ENCODE measurements at places on chromosomes 4 and X. TPM values are rescaled to one million over a fixed set of nuclear protein-coding genes. Genes with fewer than 3 reads are reported as not detected.

DNA sequence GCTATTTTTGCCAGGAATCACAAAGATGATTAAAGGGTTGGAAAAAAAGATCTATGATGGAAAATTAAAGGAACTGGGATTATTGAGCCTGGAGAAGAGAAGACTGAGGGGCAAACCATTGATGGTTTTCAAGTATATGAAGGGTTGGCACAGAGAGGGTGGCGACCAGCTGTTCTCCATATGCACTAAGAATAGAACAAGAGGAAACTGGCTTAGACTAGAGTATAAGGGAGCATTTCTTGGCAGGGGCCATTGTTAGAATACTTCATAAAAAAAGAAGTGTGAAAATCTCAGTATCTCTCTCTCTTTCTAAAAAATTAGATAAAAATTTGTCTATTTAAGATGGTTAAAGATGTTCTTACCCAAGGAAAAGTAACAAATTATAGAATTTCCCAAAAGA lies 75.1 kb downstream of the NPNT start:
- H3K36me3 ChIP-seq: no peaks in the 10 kb centered on the region
- H3K4me3 ChIP-seq: no peak overlapping the region
- no peak overlapping the region for H3K27ac ChIP-seq
- no peaks in the 10 kb centered on the region for H3K27me3 ChIP-seq
- no peak for DNase-seq

DNA sequence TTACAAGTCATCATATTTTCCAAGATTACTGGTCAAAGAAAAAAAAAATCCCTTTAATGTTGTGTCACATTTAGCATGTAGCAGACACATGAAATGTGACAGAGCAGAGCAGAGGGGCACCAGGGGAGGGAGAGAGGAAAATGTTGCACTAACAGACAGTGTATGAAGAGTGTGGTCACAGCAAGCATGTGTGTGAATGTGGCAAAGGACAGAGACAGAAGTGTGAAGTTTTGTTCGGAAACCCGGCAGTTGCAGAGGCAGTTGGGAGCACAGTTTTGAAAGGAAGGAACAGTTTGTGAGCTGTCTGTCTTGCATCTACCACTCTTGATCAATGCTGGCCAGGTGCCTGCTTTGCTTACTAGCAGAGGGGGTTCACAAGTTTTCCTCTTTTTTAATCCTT lies 83.9 kb upstream of the MAP3K15 start:
- no peak for DNase-seq
- H3K4me1 ChIP-seq: no peaks in the 10 kb centered on the region
- no peaks in the 10 kb centered on the region for H3K27me3 ChIP-seq
- no peak overlapping the region for H3K4me3 ChIP-seq
- no peak overlapping the region for H3K27ac ChIP-seq

The CACNA1F gene
- 0.26 TPM for total RNA-seq

DNA sequence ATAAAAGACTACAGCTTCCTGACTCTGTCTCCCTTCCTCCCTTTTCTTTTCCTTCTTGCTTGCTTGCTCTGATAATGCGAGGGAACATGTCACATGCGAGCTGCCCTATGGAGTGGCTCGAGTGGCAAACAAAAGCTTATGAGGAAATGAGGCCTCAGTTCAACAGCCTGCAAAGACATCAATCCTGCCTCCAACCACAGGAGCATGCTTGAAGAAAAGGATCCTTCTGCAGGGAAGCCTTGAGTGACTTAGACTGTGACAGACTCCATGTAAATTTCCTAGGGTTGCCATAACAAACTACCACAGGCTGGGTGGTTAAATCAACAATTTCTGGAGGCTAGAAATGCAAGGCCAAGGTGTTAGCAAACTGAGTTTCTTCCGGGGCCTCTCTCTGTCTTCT lies 152.5 kb downstream of the NR3C2 start:
- DNase-seq: no peak
- peaks cover 64% of the 10 kb centered on the region for H3K4me1 ChIP-seq
- no peaks in the 10 kb centered on the region for H3K36me3 ChIP-seq

DNA sequence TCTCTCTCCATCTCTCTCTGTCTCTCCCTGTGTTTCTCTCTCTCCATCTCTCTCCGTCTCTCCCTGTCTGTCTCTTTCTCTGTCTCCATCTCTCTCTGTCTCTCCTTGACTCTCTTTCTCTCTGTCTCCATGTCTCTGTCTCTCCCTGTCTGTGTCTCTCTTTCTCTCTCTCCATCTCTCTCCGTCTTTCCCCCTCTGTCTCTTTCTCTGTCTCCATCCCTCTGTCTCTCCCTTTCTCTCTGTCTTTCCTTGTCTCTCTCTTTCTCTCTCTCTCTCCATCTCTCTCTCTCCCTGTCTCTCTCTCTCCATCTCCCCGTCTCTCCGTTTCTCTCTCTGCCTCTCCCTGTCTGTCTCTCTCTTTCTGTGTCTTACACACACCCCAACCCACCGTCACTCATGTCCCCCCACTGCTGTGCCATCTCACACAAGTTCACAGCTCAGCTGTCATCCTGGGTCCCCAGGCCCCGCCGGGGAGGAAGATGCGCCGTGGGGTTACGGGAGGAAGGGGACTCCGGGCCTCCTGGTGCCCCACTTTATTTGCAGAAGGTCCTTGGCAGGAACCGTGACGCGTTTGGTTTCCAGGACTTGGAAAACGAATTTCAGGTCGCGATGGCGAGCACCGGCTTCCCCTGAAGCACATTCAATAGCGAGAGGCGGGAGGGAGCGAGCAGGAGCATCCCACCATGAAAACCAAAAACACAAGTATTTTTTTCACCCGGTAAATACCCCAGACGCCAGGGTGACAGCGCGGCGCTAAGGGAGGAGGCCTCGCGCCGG lies 1.2 kb upstream of the SHOX start:
- no peak overlapping the region for H3K27ac ChIP-seq
- no peak overlapping the region for H3K4me3 ChIP-seq
- no peaks in the 10 kb centered on the region for H3K4me1 ChIP-seq
- no peaks in the 10 kb centered on the region for H3K36me3 ChIP-seq
